ENCODE measurements at places on chromosomes 1 and 21.

DNA sequence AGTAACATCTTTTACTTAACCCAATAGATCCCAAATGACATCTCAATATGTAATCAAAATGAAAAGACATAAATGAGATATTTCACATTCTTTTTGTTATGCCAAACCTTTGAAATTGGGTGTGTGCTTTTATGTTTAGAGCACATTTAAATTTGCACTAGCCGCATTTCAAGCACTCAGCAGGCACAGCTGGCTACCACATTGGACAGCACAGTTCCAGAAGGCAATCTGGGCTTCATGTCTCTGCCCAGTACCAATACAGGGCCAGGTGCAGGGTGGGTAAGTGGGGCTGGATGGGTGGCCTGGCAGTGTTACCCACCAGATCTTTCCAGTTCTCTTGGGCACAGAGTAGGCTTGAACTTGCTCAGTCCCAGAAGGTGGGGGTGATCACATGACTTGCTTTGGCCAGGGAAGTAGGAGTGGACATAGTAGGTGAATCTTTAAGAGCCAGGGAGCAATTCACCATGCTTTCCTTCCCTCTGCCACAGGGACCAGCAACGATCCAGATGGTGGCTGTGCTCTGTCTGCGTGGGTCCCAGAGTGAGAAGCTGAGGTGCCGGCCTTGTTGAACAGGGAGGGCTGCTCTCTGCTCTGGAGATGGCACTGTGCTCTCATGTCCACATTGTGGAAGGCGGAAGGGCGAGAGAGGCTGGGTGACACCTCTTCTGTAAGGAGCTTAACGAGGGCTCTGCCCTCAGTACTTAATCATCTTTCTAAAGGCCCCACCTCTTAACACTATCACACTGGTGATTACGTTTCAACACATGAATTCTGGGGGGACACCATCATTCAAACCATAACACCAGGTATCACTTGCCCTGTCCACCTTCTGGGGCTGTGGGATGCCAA, 261.4 kb downstream of the GRIK3 start:
- no peak for DNase-seq

DNA sequence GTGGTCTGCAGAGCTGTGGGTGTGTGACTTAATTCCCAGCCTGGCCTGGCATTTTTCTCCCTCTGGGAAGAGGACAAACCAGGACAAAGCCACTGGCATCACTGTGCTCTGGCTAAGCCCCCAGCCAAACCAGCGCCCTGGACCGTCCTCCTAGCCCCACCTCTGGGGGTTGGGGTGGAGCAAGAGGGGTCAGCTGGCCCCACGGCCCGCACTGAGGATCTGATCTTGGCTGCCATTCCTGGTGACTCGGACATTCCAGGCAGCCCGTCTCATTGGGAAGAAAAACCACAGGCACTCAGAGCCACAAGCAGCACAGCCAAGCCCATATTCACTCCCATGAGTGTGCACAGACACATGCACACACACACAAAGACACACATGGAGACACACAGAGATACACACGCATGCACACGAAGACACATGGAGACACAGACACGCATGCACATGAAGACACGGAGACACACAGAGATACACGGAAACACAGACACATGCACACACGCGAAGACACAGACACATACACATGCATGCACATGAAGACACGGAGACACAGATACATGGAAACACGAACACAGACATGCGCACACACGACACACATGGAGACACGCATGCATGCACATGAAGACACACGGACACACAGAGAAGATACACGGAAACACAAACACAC, 2.3 kb upstream of the MXRA8 start:
- no peak for DNase-seq

DNA sequence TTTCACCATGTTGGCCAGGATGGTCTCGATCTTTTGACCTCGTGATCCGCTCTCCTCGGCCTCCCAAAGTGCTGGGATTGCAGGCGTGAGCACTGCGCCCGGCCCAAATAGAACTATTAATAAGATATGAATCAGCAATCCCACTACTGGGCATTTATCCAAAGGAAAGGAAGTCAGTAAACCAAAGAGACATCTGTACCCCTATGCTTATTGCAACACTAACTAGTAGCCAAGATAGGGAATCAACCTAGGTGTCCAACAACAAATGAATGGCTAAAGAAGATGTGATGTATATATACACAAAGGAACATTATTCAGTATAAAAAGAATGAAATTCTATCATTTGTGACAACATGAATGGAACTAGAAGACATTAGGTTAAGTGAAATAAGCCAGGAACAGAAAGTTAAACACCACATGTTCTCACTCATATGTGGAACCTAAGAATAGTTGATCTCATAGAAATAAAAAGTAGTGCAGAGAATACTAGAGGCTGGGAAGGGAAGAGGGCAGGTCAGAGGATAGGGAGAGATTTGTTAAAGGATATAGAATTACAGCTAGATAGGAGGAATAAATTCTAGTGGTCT, 48.8 kb downstream of the XPR1 start:
- no peak for DNase-seq

DNA sequence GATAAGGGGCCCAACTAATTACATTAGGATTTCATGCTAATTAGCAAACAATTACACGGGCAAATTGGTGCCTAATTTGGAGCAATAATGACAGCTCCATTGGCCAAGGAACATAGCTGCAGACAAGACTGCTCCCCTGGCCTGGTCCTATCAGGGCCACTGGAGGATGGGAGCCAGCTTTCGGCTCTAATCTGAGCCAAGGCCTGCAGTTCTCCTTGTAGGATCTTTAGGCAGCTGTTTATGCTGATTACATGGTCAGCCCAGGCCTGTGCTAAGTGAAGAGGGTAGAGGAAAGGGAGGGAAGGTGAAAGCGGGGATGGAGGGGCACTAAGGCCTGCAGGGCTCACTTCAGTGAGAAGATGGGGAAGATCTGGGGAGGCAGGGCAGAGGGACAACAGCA, 12.4 kb upstream of the ADGRB2 start:
- DNase-seq, result no peak

DNA sequence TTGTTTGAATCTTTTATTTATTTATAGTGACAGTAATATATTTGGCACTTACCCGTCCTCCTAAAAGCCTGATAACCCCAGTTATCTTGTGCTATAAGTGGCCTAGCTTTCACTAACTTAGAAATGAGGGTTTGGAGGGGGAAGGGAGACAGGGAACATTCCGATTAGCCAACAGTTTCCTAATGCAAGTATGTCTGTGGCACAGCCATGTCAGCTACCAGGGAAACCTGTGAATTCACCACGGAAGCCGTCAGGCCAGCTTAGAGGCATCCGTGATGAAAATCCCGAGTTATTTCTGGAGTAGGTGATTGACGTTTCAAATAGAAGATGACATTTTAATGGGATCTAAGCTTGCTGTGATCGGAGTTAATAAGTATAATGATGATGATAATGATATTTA, 39.4 kb upstream of the BCL10 start:
- no peak for DNase-seq

GRCh38 chr1:68322837-68323687, 90.7 kb upstream of the WLS start:
- DNase-seq, result no peak

DNA sequence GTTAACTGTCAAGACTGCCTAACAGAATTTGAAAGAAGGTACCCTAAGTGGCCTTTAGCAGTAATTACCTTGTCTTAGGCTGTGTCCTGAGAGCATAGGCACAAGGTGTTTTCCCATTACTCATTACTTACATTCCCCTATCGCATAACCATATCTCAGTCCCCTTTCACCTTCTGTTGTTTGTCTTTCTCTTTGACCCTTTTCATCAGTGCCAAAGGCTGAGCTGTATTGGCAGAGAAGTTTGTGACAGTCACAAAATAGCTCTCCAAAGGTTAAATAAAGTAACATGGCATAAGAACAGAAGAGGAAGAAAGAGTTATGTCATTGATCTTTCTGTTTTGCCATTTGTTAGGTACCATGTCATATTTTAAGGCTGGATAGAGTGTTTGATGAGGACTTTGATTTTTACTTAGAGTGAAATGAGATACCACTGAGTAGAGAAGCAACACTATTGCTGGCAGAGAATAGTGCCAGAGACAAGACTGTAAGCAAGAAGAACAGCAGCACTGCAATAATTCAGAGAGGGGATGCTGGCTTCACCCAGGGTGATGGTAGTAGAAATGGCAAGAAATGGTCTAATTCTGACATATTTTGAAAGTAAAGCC, 497.8 kb downstream of the TTLL7 start:
- DNase-seq, result no peak

- DNase-seq, result no peak
Observed at GRCh38 chr1:228936881-228937280, 201.6 kb downstream of the RHOU start.

DNA sequence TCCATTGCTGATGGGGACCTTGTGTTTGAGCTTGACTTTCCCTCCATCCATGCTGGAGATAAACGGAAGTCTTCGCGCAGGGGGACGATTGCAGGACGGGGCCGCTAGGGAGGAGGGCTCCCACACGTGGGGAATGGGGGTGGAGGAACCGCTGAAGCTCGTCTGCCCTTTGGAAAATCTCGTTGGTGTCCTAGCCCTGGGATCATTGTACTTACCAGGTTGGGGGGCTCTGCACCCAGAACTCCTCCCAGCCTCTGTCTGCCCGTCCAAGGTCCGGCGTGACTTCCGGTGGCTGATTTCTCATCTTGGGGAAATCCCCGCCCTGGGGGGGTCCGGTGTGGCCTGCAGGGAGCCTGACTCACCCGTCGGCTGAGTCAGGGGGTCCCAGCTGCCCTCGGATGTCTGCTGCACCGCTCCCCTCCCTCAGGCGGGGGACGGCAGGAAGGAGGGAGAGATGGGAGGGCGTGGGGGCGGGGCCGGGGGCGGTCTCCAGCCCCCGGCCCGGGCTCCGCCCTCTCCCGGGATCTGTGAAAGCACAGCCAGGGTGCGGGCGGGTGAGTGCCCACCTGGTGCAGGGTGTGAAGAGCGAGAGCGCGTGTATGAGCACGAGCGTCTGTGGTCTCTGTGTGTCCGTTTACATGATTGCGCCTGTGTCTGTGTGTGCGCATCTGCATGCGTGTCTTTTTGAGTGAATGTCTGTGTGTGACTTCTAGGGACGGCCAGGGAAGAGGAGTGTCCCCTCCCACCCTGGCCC, 35.8 kb downstream of the PIK3CD start:
- peak; percentile 76 for DNase-seq
